ENCODE measurements at places on chromosomes 16 and 17.

- no peak for DNase-seq
Observed at GRCh38 chr17:48439875-48440505, 10.0 kb upstream of the SKAP1 start.

GRCh38 chr17:45146890-45147580 is 1.2 kb upstream of the HEXIM1 start:
- DNase-seq: no peak

DNA sequence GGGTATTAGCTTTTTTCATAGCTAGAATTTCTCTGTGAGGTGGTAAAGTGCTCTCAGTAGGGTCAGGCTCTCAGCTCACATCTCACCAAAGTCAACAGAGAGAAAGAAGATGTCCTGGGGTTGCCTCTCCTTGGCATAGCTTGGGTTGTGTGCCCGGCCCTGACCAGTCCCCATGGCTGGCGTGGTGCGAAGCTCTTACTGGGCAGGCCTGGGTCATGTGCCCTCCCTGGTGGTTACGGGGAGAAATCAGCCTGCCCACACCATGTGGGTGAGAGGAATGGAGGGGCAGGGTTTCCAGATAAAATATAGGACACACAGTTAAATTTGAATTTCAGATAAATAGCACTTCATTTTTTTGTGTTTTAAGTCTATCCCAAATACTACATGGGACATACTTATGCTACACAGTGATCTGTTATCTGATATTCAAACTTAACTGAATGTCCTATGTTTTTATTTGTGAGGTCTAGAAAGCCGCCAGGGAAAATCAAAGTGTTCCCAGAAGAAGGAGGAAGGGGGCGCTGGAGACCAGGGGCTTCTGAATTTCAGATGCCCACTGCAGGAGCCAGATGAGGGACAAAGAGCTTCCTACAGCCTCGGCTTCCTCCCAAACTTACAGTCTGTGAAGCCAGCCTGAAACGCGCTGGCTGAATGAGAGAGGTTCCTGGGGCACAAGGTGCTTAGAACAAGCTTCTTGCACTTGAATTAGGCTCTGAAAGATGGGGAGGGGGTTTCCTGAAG is 45.4 kb downstream of the NKD1 start:
- no peak for DNase-seq

DNA sequence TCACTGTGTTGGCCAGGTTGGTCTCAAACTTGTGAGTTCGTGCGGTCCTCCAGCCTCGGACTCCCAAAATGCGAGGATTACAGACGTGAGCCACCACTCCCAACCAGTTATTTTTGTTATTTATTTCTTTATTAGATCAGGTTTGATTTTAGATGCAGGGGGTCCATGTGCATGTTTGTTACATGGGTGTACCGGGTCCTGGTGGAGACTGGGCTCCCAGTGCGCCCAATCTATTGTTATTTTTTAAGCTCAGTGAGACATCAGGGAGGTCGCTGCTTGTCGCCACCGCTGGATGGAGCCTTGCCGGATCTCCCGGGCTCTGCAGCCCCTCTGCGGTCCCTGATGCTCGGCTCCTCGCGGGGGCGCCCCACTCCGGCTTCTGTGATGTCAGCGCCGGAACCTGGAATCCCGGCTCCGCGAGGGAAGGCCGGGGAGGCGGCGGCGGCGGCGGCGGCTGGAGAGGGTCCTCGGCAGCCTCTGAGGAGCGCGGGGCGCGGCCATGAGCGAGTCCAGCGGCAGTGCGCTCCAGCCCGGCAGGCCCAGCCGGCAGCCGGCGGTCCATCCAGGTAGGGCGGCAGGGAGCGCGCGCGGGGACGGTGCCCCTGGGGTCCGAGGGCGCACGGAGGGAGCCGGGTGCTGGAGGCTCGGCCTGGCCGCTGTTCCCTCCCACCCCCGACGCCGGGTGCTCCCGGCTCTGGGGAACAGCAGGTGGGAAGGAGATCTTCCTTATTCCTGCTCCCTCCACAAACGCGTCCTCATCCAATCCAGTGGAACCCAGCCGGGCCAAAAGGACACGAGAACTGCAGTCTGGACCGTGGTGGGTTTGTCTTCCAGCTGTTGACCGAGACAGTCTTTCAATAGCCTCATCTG is at the start of gene TMC7:
TMC7 (plus strand) TSS at position 370 of the 870 bp plus-strand sequence; CDS start at position 500, 130 bp downstream.
- DNase-seq: peak; percentile 83

All from nucleus accumbens (tissue), 56 donors.